Activated T-helper 1 cell treated with anti-CD3 and anti-CD28 coated beads, Interleukin-12 subunit alpha, Interleukin-12 subunit beta, Interleukin-2, Interleukin-4 antibody, amounts not matched to agents 30 ng/mL and 10 ng/mL and 1 ng/mL, durations not matched to agents 14 hours and 24 hours and 36 hours (primary cell): ENCODE measurements at places on chromosomes 4 and X. TPM values are rescaled to one million over a fixed set of nuclear protein-coding genes. Genes with fewer than 3 reads are reported as not detected.

GRCh38 chrX:35664833-35665232, 133.3 kb upstream of the MAGEB16 start:
- no peaks in the 10 kb centered on the region for H3K36me3 ChIP-seq
- no peaks in the 10 kb centered on the region for H3K4me1 ChIP-seq
- no peak overlapping the region for H3K27ac ChIP-seq
- H3K4me3 ChIP-seq: no peak overlapping the region
- H3K27me3 ChIP-seq: no peaks in the 10 kb centered on the region

The AVPR2 gene
- not detected in 2 replicates for total RNA-seq

DNA sequence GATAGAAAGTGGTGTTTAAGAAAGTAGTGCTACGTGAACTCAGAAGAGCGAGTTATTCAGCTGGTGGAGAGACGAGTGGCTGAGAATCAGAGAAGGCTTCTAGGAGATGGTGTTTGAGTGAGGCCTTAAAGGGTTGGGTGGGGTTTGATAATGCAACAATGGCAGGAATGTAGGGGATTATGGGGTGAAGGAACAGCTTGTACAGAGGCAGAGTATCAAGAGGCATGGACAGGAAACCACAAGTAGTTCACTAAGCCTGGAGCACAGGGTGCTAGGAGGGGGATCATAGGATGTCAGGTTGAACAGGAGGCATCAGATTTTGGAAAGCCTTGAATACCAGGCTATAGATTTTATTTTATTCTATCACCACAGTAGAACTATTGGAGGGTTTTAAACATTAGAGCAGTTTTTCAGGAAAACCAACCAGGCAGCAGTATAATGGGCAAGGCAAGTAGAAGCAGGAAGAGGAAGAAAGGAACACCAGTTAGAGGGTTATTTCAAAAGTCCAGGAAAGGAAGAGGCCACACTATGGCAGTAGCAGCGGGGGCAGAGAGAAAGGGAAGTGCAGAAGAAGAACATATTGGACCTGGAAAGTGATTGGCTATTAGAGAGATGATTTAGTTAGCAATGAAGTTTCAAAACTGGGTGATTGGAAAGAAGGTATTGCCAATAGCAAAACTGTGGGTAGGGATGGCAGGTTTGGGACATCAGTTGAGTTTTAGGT, 99.2 kb downstream of the DOCK11 start:
- no peak overlapping the region for H3K27ac ChIP-seq
- H3K27me3 ChIP-seq: no peaks in the 10 kb centered on the region
- H3K4me1 ChIP-seq: no peaks in the 10 kb centered on the region
- H3K4me3 ChIP-seq: no peak overlapping the region

The ARHGEF38 gene
- total RNA-seq: not detected in 2 replicates

The ZMYM3 gene
- 12.6 and 13.2 TPM in 2 replicates for total RNA-seq

- no peaks in the 10 kb centered on the region for H3K27me3 ChIP-seq
- peak; percentile 20 for DNase-seq
- H3K4me1 ChIP-seq: peaks cover 61% of the 10 kb centered on the region
- peaks cover 12% of the 10 kb centered on the region for H3K36me3 ChIP-seq
- H3K4me3 ChIP-seq: peak overlapping the region; percentile 12
Observed at GRCh38 chr4:39932776-39933402, 44.8 kb downstream of the PDS5A start.

GRCh38 chrX:22063284-22063683, 31.2 kb downstream of the PHEX start:
- peaks cover 5% of the 10 kb centered on the region for H3K36me3 ChIP-seq
- no peak overlapping the region for H3K4me3 ChIP-seq
- peaks cover 47% of the 10 kb centered on the region for H3K4me1 ChIP-seq
- peak overlapping the region; percentile 59 for H3K27ac ChIP-seq
- DNase-seq: peak; percentile 0
